Hippocampal formation (tissue), 2 donors: ENCODE measurements at places on chromosomes 1 and 21.

DNA sequence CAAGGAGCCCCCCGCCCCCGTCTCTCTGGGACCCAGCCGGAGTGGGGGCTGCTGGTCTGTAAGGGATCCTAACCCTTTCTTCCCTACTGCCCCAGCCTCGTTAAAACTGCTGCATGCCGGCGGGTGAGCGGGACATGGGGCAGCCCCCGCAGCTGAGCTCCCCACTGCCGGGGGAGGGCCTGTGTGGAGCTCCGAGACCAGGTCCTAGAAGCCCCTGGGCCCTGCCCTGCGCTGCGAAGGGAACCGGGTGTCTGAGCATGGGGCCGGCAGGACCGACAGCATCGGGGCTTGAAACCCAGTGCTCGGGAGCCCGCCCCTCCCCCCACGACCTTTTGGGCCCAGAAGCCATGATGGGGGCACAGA is 9.2 kb upstream of the COL6A1 start:
- no peak for DNase-seq

DNA sequence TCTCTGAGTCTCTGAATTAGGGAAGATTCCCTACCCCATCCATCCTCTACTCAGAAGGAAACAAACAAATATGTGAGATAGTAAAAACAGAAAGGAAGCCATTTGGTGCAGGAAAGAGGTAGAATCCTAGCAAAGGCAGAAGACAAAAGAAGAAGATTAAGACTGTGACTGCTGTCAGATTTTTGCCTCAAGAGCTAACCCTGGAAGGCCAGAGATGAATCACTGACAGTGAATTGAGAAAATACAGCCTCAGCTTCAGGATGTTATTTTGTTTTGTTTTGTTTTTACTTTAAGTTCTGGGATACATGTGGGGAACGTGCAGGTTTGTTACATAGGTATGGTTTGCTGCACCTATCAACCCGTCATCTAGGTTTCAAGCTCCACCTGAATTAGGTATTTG is 31.7 kb downstream of the DSTYK start:
- no peak for DNase-seq

- DNase-seq = no peak
These were observed 102.8 kb downstream of the CLIC6 start for GRCh38 chr21:34771512-34772028.

DNA sequence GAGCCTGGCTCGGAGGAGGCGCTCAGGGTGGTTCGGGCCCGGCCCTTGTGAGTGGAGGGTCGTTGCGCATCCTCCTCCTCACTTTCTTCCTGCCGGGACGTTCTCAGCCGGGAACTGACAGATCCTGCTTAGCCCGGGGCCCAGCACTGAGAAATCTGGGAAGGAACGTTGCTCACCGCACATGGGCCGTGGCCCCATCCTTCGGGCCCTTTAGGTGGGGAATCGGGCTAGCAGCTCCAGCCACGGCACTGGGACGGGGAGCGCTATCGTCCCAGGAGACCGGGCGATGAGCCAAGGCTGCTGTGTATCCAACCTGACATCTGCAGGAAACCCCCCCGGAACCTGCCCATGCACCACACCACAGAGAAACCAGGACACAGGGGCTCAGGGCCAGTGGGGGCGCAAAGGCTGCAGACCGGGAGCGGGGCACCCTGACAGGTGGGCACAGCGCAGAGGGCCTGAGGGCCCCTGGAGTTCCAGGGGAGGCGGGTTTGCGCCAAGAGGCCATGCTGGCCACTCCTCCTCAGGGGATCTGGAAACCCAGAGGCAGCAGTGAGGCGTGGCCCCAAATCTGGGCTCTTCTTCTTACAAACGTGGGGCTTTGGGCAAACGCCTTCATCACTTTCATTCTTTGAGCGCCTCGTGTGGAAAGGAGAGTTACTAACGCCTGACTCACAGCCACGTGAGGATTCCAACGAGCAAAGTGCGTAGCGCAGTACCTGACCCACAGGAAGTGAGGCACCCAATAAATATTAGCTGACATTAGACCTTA is at the start of gene SH2D5:
TSS of gene SH2D5 (minus strand) at position 116 of the 772 bp plus-strand sequence. CDS start 4,659 bp downstream, outside the sequence.
- peak; percentile 31 for DNase-seq

- DNase-seq = no peak
These were observed 353.2 kb downstream of the PTBP2 start for GRCh38 chr1:97074771-97075170.
